GM10248 (cell line): ENCODE measurements at places on chromosomes 13 and 19.

DNA sequence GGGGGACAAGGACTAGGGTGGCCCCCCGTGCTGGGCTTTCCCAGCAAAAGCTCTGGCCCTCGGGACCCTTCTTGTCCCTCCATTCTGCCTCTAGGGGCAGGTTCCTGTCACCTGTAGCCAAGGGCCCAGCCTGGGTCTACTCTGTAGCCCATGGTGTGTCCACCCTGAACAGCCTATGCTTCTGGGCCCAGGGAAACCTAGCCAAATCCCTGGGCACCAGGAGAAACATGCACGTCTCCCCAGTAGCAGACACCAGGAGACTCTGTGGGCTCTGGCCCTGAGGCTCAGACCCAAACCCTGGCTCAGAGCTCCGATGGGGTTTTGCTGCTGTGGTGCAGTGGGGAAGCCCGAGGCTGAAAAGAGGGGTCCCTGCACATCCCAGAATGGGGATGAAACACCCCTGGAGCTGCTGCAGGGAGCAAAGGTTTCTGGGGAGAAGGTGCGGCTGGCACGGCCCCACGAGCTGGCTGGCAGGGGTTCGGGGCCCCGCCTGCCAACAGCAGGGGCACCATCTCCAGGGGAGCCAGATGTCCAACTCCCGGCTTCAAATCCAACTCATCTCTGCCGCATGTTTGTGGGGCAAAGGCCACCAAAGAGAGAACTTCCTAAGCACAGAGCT lies 18.2 kb downstream of the CEBPG start:
- peak; percentile 14 for DNase-seq

DNA sequence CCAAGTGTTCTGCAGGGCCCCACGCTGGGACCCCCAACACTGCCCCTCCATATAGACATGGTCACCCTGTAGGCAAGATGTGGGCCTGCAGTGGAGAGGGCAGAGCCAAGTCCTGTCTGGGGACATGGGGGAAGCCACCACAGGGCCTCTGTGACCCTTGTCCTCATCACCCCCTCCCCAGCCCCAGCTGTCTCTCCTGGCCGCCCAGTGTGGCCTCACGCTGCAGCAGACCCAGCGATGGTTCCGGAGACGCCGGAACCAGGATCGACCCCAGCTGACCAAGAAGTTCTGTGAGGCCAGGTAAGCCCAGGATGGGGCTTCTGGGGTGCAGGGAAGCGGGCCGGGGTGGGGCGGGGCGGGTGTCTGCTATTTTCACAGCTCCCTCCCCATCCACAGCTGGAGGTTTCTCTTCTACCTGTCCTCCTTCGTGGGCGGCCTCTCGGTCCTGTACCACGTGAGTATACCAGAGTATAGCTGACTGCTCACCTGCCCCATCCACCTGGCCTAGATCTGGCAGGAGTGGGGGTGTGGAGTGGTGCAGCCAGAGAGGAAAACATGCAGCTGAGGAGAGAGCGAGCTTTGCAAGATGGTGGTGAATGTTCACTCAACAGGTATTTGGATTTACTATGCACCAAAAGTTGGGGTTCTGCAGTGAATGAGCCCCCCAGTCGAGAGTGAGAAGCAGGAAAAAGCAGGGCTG lies 46.4 kb downstream of the CERS4 start:
- DNase-seq: no peak

- DNase-seq: no peak
These were observed 23.9 kb upstream of the PSG4 start for GRCh38 chr19:43229315-43229714.

- no peak for DNase-seq
These were observed 91.1 kb downstream of the STOML3 start for GRCh38 chr13:38899571-38899970.

DNA sequence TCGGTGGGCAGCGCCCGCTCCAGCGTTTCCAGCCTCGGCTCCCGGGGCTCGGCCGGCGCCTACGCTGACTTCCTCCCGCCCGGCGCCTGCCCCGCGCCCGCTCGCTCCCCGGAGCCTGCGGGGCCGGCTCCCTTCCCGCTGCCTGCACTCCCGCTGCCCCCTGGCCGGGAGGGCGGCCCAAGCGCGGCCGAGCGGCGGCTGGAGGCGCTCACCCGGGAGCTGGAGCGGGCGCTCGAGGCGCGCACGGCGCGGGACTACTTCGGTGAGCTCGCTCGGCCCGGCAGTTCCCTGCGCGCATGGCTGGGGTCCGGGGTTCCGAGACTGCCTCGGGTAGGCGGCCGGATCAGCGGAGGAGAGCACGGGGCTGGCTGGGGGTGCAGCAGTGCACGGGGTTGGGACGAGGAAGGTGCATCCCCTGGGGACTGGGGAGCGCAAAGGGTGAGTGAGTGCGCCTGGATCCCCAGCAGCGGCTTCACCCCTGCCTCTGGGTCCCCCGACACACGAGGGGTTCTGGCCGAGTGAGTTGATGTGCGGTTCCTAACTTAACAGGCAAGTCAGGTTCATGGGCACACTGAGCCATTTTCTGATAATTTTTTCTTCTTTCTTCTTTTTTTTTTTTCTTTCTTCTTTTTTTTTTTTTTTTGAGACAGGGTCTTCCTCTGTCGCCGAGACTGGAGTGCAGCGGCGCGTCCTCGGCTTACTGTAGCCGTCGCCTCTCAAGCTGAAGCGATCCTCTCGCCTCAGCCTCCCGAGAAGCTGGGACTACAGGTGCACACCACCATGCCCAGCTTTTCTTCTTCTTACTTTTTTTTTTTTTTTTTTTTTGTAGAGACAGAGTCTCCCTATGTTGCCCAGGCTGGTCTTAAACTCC lies 1.1 kb downstream of the WTIP start:
- no peak for DNase-seq

GRCh38 chr13:79398127-79398526 lies 7.9 kb downstream of the RBM26 start:
- DNase-seq: no peak

- no peak for DNase-seq
These were observed 7.8 kb downstream of the NCLN start for GRCh38 chr19:3193256-3194105.

- no peak for DNase-seq
These were observed 125.2 kb downstream of the COG6 start for GRCh38 chr13:39780711-39781110.
